Bronchus fibroblast of lung (primary cell): ENCODE measurements at places on chromosomes 3 and 15. TPM values are rescaled to one million over a fixed set of nuclear protein-coding genes. Genes with fewer than 3 reads are reported as not detected.

Gene SERPINI2
- not detected in 2 replicates for total RNA-seq

Gene SPATA12
- total RNA-seq, result under 0.01 and 0.15 TPM in 2 replicates

Gene STRIT1
- total RNA-seq, result not detected in 2 replicates

Gene SAXO2
- under 0.01 and 0.50 TPM in 2 replicates for total RNA-seq

Gene C3orf18
- total RNA-seq, result 7.7 and 9.8 TPM in 2 replicates

Gene RBM5
- 46.5 and 58.2 TPM in 2 replicates for total RNA-seq

Gene PLA2G4D
- not detected in 2 replicates for total RNA-seq

Gene SH3BP5
- 6.5 and 6.6 TPM in 2 replicates for total RNA-seq

Gene SLC22A14
- total RNA-seq, result not detected in 2 replicates

Gene EPHA6
- total RNA-seq, result 0.17 TPM in 1 of 2 replicates, not detected in the other

Gene PYGO1
- 3.0 and 5.9 TPM in 2 replicates for total RNA-seq

Gene ALG1L2
- total RNA-seq, result not detected in 2 replicates

Gene MOBP
- total RNA-seq, result not detected in 2 replicates

Gene TUSC2
- total RNA-seq, result 27.6 and 39.3 TPM in 2 replicates

Gene MRAS
- 15.0 and 15.6 TPM in 2 replicates for total RNA-seq

Gene KLHL40
- not detected in 2 replicates for total RNA-seq

Gene CD200R1
- not detected in 2 replicates for total RNA-seq

Gene MASP1
- total RNA-seq, result 1.8 and 2.4 TPM in 2 replicates

Gene C3orf20
- total RNA-seq, result not detected in 2 replicates

Gene CNTN6
- total RNA-seq, result not detected in 2 replicates

Gene NMNAT3
- 0.84 and 1.8 TPM in 2 replicates for total RNA-seq

Gene MCF2L2
- total RNA-seq, result 0.74 and 3.2 TPM in 2 replicates

Gene AADACL2
- not detected in 2 replicates for total RNA-seq

Gene MST1
- total RNA-seq, result 5.1 and 5.4 TPM in 2 replicates

Gene NANOGP8
- total RNA-seq, result not detected in 2 replicates

Gene CLDN16
- not detected in 2 replicates for total RNA-seq

Gene SLC6A20
- total RNA-seq, result not detected in 2 replicates

Gene ACSBG1
- not detected in 2 replicates for total RNA-seq

Gene ALAS1
- 44.6 and 44.7 TPM in 2 replicates for total RNA-seq

Gene SLC22A13
- total RNA-seq, result not detected in 2 replicates

Gene CHCHD4
- total RNA-seq, result 17.0 and 19.5 TPM in 2 replicates

Gene HHLA2
- total RNA-seq, result not detected in 2 replicates

Gene C3orf22
- not detected in 2 replicates for total RNA-seq

Gene ATRIP
- 8.1 and 9.4 TPM in 2 replicates for total RNA-seq

Gene TMCO5A
- not detected in 2 replicates for total RNA-seq

Gene SKOR1
- 0.17 TPM in 1 of 2 replicates, not detected in the other for total RNA-seq

Gene GPR27
- total RNA-seq, result not detected in 2 replicates

Gene CRYGS
- 0.34 and 0.59 TPM in 2 replicates for total RNA-seq

Gene SMAD6
- total RNA-seq, result 4.7 and 7.1 TPM in 2 replicates

Gene SCN10A
- total RNA-seq, result not detected in 2 replicates

Gene DPPA2
- not detected in 2 replicates for total RNA-seq

Gene PTH1R
- total RNA-seq, result 0.34 and 0.59 TPM in 2 replicates

Gene MAPKAPK3
- 40.3 and 41.3 TPM in 2 replicates for total RNA-seq

Gene ATP2B2
- not detected in 2 replicates for total RNA-seq

Gene FOXB1
- not detected in 2 replicates for total RNA-seq
